ENCODE measurements at places on chromosomes 3 and 15.

DNA sequence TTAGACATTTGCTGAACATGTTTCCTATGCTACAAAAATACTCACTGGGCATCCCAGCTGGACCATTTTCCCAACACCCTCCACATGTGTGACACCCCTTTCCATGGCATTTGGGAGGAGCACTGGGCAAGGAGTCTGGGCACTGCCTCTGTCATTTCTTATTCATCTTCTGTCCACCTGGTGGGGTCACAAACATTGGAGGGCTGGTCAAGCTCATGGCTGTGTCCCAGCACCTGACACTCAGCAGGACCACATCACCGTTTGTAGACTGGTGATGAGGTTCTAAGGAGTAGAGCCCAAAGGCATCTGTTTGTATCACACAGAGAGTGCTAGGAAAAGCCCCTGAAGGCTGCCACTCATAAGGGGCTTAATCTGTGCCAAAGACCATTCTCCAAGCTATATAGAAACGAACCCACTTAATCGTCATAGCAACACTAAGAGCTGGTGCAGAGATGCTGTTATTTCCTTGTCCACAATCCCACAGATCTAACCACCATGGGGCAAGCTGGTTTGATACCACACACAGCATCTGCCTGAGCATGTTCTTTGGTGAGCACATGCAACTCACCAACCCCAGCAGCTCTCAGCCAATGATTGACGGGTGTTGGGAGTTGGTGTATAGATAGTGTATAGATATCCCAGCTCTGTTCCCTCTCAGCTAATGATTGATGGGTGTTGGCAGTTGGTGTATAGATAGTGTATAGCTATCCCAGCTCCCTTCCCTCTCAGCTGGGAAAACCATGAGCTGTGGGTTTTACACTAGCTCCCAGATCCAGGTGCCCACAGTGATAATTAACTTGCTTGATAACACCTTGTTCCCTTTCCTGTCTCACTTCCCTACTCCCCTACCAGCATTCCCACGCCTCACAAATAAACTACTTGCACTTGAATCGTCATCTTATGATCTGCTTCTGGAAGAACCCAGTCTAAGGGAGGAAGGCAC lies 42.7 kb upstream of the ATP2B2 start:
- DNase-seq, result no peak

DNA sequence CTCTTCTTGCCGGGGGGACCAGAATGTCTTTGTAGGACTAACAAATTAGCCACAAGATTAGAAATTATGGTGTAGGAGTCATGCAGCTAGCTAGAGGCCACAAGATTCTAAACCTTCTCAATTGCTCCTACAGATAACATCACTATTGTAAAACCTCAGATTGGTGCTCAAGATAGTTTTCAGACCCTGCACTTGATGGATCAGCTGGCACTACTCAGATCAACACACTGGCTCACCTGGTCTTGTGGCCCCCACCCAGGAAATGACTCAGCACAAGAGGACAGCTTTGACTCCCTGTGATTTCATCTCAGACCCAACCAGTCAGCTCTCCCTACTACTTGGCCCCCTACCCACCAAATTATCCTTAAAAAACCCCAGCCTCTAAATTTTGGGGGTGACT lies 124.1 kb upstream of the RASGRP1 start:
- DNase-seq, result no peak

DNA sequence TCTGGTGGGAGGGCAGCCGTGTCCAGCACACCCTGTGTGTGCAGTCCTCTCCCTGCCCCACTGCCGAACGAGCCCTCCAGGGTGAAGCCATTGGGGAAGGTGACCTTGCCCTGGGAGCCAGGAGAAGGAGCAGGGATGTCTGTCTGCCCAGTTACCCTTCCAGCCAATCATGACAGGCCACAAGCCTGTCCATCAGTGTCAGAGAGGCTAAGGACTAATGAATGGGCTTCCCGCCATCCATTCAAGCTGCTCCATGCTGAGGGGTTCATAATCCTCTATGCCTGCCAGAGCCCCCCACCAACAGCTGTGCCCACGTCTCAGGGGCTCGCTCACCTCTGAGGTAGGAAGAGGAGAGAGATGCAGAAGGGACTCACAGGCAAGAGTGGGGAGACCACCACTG lies 15.2 kb downstream of the ALS2CL start:
- no peak for DNase-seq

DNA sequence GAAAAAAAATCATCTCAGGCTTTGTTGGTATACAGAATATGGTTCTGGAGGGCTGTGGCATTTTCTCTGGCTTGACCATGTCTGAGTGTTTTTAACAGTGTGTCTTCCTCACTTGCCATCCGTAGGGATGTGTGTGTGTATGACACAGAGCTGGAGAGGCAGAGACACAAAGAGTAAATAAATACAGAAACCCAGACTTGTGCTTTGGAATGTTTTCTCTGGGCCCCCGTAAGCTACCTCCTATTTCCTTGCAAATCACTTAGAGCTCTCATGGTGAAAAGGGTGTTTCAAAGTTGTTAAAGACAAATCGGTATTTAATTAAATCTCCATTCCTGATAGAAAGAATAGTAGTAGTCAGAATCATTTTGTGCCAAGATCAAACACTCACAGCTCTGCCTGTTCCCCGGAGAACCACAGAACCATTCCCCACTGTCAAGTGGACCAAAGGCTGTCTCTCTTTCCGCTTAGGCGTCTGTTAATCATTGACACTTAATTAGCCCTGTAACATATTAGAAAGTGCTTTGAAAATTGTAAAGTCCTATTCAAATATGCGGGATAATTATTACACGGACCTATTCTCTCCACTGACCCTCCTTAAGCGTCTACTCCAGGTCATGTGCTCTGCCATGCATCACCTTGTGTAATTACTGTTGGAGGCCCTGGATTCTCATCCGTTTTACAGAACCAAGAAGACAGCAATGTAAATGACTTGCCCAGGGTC lies 313.6 kb upstream of the TLE3 start:
- DNase-seq, result no peak

Data from NCI-H1694 treated with DMSO at 0.1 percent for 48 hours (cell line).